ENCODE measurements at places on chromosomes 5 and 9.
A peak's percentile ranks its signal among the peaks of the same experiment; 100 is the strongest.

DNA sequence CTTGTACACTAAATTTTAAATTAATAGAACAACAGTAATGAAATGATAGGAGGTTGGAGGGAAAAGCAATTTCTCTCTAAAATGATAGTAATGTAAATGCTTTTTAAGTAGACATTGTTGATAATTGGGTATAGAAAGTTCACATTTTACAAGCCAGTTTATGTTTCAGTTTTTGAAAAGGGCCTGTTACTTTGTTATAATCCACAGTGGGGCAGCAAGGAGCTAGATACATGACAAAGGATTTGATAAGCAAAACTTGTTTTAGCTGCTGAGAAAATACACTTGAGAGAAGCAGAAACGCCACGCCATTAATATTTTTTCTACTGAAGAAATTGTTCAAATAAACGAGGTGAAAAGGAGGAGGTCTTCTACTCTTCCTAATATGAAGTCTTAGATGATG lies 30.2 kb downstream of the SREK1 start:
- DNase-seq, result no peak

GRCh38 chr5:96657068-96657467 lies 5.1 kb upstream of the CAST start:
- DNase-seq, result peak; percentile 30

GRCh38 chr5:68332080-68332451 lies 116.5 kb downstream of the PIK3R1 start:
- DNase-seq, result no peak

DNA sequence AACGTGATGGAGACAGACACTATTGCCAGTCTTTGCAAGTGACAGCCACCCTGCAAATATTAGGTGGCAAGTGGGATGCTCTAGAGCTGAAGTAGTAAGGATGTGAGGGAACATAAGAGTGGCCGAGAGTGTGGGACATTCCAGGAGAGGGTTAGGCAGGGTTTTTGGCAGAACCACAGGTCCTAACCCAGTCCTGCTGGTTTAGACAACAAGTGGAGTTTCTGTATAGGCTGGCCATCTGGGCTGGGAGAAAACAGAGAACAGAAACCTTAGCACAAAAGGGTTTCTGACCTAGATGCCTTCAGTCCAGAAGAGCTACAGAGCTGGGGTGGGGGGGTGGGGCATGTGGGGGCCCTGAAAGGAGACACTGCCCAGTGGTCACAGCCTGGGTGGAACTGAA lies 107.4 kb downstream of the TMEM174 start:
- DNase-seq, result no peak

- DNase-seq, result no peak
Observed at GRCh38 chr9:90803860-90804593, 2.4 kb downstream of the SYK start.

- DNase-seq, result no peak
Observed at GRCh38 chr5:33340195-33340594, 100.6 kb upstream of the TARS1 start.

GRCh38 chr5:20618340-20618739 lies 630.3 kb upstream of the CDH18 start:
- no peak for DNase-seq

DNA sequence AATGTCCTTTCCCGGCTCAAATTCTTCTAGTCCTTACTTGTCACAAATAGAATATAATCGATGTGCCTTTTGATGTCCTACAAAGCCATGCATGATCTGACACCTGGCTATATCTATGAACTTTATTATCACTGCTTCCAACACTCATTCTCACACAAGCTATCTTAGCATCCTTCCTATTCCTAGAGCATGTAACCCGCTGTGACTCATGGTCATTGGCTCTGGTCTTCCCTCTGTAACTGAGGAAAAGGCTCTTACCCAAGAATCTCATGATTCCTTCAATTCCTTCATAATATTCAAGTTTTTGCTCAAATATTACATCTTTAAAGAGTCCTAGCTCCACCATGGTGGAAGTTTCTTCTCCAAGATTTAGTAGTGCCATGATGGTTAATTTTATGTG lies 480.0 kb upstream of the PAPPA start:
- DNase-seq, result no peak

DNA sequence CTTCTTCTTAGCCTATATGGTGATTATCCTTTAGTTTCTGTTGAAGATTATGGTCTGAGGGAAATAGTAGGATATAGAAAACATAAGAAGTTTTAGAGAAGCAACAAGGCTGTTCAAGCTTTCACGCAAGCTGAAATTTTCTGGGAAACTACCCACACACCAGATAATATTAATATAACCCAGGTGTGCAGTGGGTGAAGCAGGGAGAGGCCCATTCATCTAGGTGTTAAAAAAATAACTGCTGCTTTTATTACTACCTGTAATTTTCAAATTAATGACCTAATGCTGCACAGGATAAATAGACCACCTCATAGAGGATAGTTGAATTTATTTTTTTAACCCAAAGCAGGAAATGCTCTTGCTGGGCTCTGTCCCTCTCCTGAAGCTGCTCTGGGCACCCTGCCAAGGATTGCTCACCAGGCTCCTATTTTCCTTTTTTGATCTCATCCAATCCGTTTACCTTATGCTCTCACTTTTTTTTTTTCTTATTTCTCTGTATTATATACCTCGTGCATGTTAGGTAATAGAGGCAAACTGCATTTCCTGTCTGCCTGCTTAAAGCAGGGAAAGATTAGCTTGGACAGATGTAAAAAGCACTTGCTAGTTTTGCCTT lies 124.3 kb upstream of the SLC12A2 start:
- no peak for DNase-seq

DNA sequence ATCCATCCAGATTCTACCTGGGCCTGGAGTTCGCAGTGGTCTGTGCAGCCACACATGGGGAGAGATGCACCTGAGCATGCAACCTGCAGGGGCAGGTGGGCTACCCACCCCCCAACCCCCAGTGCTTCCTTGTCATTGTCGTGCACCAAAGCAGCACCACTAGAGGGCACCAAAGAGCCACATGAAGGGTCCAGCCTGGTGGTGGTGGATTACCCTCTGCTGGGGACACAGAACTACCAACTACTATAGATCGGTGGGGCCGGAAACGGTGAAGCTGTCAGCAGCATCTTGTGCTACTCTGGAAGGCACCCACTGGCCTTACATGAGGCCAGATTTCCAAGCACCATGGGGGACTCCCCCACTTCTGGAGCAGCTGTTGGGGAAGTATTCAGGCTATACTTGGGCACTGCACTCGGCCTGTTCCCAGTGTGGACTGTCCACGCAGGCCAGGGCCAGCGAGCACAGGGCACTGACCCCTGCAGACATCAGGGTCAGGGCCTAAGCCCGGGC lies 60.2 kb upstream of the TBC1D2 start:
- peak; percentile 64 for DNase-seq

GRCh38 chr5:28370896-28371295 lies 1332.5 kb upstream of the CDH9 start:
- no peak for DNase-seq

GRCh38 chr5:128111818-128112448 lies 28.4 kb downstream of the SLC12A2 start:
- DNase-seq, result no peak

GRCh38 chr5:113384782-113385285 lies 50.0 kb downstream of the TSSK1B start:
- DNase-seq, result no peak

GRCh38 chr5:150129813-150130492 lies 25.7 kb downstream of the PDGFRB start:
- peak; percentile 17 for DNase-seq

- no peak for DNase-seq
Observed at GRCh38 chr9:28883234-28883633, 1310.0 kb upstream of the C9orf72 start.

- DNase-seq, result no peak
Observed at GRCh38 chr5:124936626-124936933, 190.1 kb upstream of the ZNF608 start.

- no peak for DNase-seq
Observed at GRCh38 chr5:142842994-142843905, 73.1 kb downstream of the ARHGAP26 start.

DNA sequence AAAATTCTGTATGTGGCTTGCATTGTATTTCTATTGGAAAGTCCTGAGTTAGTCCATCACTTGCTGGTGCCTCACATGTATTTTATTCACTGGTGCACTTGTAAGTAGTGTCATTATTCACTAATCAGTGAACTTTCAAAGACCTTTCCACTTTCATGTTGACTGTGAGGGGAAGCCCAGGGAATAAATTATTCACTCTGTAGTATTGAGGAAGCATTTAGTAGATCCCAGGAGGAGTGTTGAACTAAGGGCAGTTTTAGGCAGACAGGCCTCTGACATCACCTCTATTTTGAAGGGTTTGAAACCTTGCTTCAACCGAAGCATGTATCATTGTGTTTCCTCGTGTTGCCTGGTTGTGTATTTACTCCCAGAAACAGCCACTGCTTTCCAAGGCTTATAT lies 705.4 kb upstream of the RIOK2 start:
- no peak for DNase-seq

GRCh38 chr5:6540111-6540827 lies 91.6 kb downstream of the UBE2QL1 start:
- DNase-seq, result no peak

DNA sequence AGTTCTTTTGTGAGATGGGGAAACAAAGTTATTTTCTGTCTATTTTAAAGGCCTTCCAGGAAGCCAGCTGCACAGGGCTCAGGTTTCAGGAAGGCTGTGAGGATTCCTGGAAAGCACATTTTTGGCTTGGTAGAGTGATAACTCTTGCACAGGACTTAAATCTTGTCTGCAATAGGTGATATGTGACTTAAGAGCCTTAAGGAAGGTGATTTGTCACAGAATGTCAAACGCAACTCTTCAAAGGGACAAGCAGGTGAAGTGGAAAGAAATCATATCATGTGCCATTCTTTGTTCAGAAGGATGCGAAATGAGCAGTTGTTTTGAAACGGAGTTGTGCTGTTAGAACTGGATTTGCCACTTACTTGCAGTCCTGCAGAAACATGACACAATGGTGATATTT lies 459.3 kb downstream of the MAT2B start:
- no peak for DNase-seq

DNA sequence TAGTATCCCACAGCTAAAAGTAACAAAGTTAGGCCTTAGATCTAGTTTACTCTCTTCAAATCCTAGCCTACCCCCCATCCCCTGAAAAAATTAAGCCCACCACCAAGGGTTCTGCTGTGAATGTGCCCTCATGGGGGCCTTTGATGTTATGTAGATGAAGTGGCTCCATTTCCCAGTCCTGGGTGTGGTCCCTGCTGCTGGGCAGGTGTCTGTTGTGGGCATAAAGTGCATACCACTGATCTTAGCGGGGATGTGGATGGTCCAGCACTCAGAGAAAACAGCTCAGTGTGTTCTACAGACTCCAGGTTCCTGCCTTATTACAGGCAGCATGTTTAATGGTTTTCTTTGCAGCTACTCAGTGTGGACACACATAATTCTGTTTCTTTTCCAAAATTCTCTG lies 1.9 kb downstream of the PCBD2 start:
- DNase-seq, result no peak

DNA sequence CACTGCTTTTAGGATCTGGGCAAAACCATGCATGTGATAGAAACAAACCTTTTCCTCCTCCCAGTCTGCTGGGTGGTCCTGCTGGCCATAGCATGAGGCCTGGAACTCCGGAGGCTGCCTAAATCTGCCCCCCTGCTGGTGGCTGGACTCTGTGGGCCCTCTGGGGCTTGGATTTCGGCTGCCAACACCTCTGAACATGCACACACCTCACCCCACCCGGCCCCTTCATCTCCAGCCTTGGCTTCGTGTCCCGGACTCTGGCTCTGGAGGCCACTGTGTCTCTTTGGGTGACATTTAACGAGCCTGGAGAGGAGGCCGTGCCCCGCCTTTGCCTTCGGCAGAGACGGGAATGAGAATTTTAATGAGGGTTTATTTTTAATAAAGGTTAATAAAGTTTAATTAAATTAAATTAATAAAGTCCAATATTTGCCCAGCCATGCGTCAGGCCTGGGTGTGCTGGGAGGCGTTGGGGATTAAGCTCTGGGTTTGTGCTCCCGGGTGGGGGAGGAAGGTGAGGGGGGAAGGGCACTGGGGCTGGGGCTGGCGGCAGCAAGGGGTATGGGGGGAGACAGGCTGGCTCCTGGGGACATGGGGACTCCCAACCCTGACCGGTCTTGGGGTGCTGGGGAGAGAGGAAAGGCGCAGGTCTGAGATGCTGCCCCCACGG lies 251.8 kb downstream of the PBX3 start:
- DNase-seq, result no peak

DNA sequence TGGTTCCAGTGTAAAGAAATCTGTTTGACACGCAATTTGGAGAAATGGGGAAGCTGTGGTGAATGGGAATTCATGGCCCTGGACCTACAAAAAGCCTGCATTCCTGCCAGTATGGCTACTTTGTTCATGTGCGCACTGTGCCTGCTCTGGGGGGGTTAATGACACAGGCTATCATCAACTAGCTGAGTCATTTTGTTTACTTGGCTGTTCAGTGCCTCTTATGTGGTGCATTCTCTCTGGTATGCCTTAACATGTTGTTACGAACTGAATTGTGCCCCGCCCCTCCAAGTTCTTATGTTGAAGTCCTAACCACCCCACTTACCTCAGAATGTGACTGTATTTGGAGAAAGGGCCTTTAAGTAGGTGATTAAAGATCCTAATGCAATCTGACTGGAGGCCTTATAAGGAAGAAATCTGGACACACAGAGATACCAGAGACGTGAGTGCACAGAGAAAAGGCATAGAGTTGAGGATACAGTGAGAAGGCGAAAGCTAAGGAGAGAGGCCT lies 20.4 kb upstream of the UBAP1 start:
- DNase-seq, result no peak

All from activated T-cell treated with anti-CD3 and anti-CD28 coated beads for 24 hours (primary cell).